Substantia nigra (tissue), 51 donors: ENCODE measurements at places on chromosomes 7 and 10.

DNA sequence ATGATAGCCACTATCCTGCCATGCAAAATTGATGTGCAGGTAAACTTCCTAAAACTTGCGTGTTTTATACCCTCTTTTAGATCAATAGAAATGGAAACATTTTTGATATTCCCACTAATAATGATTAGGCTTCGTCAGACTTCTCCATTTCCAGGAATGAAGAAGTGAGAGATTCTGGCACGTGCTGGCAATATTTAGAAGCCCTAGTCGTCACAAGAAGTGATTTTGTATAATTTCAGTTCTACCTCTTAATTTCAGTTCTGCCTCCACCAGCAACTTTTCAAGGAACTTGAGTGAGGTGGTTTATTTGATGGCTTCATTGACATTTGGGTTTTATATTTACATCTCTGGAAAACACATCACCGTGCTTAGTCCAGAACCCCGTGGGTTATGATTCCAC is 61.9 kb downstream of the MRC1 start:
- no peak for DNase-seq

GRCh38 chr10:106107706-106108105 is 1056.8 kb downstream of the SORCS1 start:
- no peak for DNase-seq

DNA sequence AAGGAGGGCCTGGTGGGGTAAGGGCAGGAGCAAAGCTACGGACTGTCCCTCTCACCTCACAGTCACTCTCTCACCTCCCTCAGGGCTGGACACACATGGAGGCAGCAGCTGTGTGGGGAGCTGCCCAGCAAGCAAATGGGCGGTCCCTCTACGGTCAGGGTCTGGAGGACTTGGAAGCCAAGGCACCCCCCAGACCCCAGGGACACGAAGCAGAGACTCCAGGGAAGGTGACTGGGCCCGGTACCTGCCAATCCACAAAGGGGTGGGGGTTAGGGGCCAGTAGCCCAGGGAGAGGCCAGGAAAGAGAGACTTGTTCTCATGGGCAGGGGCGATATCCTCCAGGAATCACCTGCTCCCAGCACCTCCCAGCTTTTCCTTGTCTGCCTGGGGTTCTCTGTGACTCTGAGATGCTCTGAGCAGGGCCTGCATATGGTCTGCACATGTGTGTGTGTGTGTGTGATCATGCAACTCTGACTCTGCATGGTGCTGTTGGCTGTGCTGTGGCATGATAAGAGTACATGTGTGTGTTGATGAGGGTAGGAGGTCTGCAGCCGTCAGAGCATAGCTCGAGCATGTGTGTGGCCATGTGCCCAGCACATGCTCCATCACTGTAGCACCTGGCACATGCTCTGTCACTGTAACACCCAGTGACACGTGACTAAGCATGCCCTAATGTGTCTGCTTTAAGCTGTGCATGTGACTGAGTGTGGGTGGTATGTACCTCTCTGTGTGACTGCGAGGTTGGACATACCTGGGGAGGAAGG is 4.6 kb upstream of the LDB3 start:
- no peak for DNase-seq

DNA sequence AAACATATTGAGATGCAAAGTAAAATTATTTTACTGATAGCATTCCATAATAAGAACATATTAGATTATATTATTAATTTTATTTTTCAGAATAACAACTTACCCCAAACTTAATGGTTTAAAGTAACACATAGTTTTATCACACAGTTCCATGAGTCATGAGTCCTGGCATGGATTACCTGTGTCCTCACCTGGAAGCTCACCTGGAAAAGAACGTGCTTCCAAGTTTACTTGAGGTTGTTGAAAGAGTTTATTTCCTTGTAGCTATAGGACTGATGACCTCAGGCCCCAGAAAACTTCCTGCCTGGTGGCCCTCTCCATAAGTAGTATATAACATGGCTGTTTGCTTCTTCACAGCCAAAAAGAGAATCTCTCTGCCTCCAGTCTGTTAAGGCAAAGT is 254.6 kb downstream of the TFEC start:
- no peak for DNase-seq

DNA sequence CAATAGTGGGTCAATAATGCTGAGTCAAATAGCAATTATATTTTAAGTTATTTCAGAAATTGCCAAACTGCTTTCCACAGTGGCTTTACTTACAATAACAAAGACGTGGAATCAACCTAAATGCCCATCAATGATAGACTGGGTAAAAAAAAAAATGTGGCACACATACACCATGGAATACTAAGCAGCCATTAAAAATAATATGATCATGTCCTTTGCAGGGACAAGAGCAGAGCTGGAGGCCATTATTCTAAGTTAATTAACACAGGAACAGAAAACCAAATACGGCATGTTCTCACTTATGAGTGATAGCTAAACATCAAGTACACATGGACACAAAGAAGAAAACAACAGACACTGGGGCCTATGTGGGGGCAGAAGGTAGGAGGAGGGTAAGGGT is 15.0 kb upstream of the CYP3A4 start:
- no peak for DNase-seq

- no peak for DNase-seq
Observed at GRCh38 chr7:70920876-70921275, 211.1 kb upstream of the GALNT17 start.

- no peak for DNase-seq
Observed at GRCh38 chr10:97539523-97540200, 32.9 kb upstream of the ANKRD2 start.

GRCh38 chr7:17822547-17823173 is 117.6 kb downstream of the SNX13 start:
- no peak for DNase-seq

DNA sequence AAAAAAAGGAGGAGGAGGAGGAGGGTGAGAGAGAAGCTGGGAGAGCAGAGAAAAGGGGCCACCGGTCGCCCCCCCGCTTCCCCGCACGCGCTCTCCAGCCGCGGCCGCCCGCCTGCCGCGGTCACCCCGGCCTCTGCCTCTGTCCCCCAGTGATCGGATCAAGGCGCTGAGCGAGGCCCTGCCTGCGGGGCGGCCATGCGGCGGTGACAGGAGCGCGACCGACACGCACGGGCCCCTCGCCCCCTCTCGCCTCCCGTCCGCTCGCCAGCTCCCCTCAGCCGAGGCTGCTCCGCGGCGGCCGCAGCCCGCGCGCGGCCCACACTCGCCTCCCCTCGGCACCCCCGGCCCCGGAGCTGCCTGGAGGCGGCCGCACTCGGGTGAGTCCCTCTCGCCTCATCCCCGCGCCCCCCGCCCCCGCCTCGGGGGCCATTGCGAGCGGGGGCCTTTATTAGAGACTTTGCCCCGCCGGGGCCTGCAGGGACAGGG is at the start of gene GTF2I:
GTF2I (plus strand) TSS at position 27 of the 486 bp plus-strand sequence. CDS start 31,411 bp downstream, outside the sequence.
- DNase-seq: no peak

- no peak for DNase-seq
Observed at GRCh38 chr10:27391325-27391724, 112.8 kb upstream of the RAB18 start.

DNA sequence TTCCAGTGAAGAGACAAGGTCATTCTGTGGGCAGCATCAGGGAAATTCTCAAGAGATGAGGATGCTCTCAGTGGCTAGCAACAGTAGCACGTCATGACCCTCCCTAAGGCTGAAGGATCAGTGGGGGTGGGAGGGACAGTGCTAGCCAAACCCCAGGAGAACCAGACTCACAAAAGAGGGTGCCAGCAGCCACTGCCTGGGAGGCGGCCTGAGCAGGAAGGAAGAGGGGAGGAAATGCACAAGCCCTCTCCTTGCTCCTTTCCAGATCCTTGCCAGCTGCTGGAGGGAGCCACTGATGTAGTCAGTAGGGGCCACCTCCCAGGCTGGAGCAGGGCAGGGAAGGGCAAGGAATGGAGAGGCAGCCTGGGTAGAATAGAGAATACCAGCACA is 302.7 kb downstream of the RPS24 start:
- no peak for DNase-seq

GRCh38 chr7:97307521-97308108 is 190.1 kb downstream of the SDHAF3 start:
- DNase-seq: no peak

DNA sequence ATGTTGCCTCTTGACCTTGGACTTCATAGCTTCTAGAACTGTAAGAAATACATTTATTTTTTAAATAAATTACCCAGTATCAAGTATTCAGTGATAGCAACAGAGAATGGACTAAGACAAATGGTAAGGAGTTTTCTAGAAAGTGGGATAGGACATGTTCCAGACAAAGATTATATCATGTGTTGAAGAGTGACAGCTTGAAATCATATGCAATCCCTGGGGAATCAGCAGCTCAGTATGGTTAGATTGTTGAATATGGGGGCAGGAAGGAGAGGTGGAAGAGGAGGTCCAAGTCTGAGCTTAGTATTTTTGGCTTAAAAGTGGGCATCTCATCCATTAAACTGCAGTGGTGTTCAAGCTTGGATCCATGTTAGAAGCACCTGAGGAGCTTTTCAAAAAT is 74.1 kb downstream of the ENTPD1 start:
- DNase-seq: no peak

GRCh38 chr10:21493784-21494183 is 31.7 kb downstream of the SKIDA1 start:
- no peak for DNase-seq

DNA sequence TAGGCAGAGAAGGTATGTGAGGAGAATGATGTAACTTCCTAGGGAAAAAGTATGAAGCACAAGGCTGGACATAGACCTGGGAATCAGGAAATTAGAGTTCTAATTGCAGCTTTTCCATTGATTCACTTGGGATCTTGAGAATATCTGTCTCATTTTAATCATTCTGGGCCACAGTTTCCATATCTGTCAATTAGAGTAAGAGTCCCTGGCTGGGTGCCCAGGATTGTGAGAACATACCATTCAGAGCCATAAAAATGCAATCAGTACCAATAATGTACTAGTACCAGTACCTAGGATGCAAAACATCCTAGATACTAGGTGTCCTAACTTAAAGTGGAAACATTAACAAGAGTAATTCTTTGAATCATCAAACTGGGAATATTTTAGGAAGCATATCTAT is 29.6 kb downstream of the CAV1 start:
- no peak for DNase-seq

- no peak for DNase-seq
Observed at GRCh38 chr7:16991551-16991950, 109.8 kb upstream of the AGR3 start.

- no peak for DNase-seq
Observed at GRCh38 chr10:84238909-84239308, 2.4 kb downstream of the LRIT1 start.

- DNase-seq: no peak
Observed at GRCh38 chr7:96503597-96503996, 181.7 kb upstream of the SLC25A13 start.

DNA sequence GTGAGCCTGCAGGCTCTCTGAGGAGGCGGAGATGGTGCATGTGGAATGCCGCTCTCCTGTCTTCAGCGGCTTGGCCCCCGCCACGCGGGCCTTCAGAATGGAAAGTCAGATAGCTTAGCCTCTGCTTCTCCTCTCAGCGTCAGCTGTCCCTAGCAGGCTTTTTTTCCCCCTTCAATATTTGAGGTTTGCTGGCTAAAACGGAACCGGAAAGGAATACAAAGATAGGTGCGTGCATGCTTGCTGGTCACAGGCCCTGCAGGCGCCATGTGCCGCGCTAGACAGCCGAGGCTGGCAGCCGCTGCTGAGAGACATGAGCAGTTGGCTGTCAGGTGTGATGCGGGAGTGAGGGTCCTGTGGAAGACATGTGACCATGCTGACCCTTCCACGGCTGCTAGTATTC is 161.2 kb upstream of the COBL start:
- no peak for DNase-seq

GRCh38 chr7:101990811-101991418 is 173.5 kb downstream of the CUX1 start:
- peak; percentile 11 for DNase-seq

GRCh38 chr10:58240531-58240930 is 27.2 kb downstream of the IPMK start:
- DNase-seq: no peak

- DNase-seq: no peak
Observed at GRCh38 chr10:118171861-118172260, 125.1 kb upstream of the RAB11FIP2 start.

- no peak for DNase-seq
Observed at GRCh38 chr10:86195521-86196157, 171.0 kb downstream of the GRID1 start.

- no peak for DNase-seq
Observed at GRCh38 chr7:128888756-128889095, 21.8 kb downstream of the KCP start.

DNA sequence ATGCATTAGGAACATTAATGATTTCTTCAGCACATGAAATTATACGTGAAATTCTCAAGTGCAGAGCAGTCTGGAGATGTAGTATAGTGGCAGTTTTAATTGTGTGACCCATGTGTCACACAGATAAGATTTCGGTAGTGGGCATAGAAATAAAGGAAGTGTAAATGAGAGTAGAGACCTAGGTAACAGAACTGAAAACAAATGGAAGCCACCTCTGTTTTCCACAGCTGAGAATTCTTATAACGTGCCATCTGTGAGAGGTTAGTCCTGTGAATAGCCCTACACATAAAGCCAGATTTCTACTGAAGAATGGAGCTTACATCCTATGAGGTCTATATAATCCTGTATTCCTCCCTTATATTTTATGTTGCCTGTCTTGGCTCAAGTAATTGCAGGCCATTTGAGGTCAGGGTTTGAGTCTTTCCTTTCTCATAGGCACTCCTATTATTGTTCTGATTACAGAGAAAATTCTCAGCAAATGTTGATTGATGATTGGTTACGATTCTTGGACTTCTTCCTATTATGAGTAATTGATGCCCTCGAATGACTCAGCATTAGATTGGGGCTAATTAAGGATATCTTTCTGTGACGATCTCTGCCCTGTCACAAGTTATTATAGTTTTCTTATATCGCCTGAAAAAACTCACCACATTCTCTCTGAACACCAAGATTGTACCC is 258.2 kb downstream of the KIF20B start:
- DNase-seq: no peak

DNA sequence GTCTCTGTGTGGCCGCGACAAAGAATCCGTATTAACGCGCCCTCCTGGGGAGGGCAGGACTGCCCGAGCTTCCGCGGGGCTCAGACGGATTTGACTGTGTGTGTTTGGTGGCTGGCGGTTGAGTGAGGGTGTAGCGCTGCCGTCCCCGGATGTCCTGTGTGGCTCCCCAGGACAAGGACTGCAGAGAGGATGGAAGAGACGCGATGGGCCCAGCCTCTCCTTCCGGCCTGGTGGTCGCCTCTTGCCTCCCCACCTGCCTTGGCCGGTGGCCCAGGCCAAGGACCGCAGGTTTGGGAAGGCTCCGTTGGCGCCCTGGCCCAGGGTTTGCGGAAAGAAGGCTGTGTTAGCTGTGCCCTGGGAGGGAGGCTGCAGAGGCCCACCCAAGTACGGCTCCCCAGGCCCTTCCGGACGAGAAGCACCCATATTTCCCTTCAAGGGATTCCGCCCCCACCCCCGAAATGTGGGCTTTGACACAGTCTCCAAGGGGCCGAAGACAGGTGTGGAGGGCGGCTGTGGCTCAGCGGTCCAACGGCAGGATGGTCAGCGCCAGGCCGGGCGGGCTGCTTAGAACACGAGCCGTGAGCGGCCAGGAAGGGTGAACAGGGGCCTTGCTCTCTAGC is 2.3 kb downstream of the UNCX start:
- DNase-seq: no peak
